Endothelial cell (in vitro differentiated cells): ENCODE measurements at places on chromosomes 3 and 15.

GRCh38 chr3:188417271-188417696, 263.3 kb downstream of the LPP start:
- no peak for DNase-seq

- no peak for DNase-seq
These were observed 557.7 kb upstream of the SGO1 start for GRCh38 chr3:20743553-20744321.

DNA sequence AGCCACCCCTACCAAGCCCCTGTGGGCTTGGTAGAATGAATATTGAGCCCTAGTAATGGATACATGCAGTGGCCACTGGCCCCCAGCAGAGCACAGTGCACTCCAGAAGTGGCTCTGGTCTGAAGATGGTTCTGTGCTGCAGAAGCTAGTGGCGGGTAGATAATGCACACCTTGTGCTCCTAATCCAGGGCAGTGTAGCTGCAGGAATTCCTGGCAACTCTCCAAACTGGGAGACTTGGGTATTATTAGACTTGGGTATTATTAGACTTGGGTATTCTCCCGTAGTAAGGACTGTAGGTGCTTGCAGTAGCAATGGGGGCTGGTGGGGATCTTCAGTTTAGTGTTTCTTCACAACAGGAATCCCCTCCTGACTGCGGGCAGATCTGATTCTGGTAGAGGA, 34.7 kb downstream of the NUSAP1 start:
- no peak for DNase-seq

DNA sequence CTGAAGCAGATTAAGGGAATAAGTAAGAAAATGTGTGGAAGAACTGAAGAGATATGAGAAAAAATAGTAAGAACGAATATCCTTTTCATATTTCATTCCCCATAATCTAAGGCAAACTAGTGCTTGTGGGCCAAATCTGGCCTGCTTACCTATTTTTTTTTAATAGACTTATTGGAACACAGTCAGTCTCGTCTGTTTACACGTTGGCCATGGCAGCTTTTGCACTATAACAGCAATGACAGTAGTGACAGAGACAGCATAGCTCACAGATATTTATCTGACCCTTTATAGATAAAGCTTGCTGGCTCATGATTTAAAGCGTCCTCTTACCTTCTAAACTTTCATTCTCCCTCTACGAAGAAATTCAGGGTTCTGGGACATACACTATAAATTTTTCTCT, 50.0 kb upstream of the CDAN1 start:
- no peak for DNase-seq

DNA sequence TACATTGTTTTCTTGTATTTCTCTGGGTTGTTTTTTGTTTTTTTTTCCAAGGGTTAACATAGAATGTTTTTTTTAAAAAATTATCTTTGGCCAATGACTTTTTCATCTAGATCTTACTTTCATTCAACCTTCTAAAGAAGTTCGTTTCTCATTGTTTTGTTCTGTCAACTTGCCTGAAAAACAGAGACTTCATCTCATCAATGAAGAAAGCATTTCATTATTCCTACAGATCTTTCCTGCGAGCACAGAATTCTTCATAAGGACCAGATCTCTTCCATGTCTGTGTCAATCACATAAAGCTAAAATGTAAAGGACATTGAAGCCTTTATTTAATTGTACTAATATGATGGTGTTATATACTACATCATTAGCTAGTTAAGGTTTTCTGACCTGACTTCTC, 9.7 kb upstream of the EIF3J start:
- no peak for DNase-seq

DNA sequence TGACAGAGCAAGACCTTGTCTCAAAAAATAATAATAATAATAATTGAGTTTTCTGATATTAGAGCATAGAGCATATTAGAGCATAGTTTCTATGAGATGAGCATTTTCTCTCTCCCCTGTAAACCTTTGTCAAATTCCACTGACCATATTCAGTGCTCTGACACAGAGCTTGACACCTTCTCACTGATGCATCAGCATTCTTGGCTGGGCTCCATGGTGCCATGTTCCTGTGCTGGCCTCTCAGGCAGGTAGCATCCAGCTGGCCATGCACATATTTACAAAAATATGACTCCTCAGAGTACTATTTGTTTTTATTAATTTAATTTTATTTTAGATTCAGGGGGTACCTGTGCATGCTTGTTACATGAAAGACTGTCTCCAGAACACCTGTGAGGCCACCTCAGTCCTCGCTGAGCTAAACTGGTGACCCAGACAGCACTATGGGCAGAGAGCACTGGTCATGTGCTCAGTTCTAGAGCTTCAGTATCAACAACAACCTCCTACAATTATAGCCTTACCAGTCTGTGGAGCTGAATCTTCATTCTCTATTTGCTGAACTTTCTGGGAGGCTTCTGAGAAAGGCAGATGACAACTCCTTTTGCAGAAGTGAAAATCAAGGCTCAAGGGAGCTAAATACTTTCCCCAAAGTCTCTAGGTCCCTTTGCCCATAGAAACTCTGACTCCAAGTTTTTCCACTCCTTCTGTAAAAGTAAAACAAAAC, 21.6 kb upstream of the SLC28A2 start:
- DNase-seq = no peak

GRCh38 chr3:132432639-132433038, 15.3 kb downstream of the DNAJC13 start:
- DNase-seq = no peak

DNA sequence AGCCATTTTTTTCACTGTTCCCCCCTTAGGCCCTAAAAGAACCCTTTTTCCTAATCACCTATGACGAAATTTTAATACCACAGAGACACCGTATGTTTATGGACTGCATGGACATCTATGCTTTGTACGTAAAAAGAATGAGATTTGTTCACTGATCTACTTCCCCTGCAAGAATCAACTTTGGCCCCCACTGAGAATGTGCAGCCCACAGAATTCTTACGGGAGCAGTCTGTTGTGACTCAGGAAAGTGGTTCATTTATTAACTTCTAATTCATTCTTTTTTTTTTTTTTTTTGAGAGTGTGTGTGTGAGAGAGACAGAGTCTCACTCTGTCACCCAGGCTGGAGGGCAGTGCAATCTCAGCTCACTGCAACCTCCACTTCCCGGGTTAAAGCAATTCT, 17.6 kb downstream of the EIF4E3 start:
- DNase-seq = no peak

- no peak for DNase-seq
These were observed 116.8 kb upstream of the UBE2E2 start for GRCh38 chr3:23086331-23086730.

DNA sequence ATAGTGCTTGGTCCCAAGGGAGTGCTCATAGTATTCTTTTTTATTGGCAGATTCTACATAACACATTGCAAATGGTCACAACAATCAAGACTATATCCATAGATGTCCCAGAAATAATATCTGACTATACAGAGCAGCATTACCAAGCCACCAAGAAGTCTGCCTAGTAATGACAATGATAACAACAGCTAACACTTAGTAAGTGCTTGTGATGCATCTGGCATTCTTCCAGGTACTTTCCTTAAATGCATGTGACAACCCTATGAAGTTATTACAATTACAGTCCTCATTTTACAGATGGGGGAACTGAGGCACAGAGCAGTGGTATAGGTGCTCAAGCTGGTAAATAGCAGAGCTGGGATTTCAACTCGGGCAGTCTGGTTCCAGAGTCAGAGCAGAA, 49.6 kb upstream of the ICE2 start:
- DNase-seq = no peak

DNA sequence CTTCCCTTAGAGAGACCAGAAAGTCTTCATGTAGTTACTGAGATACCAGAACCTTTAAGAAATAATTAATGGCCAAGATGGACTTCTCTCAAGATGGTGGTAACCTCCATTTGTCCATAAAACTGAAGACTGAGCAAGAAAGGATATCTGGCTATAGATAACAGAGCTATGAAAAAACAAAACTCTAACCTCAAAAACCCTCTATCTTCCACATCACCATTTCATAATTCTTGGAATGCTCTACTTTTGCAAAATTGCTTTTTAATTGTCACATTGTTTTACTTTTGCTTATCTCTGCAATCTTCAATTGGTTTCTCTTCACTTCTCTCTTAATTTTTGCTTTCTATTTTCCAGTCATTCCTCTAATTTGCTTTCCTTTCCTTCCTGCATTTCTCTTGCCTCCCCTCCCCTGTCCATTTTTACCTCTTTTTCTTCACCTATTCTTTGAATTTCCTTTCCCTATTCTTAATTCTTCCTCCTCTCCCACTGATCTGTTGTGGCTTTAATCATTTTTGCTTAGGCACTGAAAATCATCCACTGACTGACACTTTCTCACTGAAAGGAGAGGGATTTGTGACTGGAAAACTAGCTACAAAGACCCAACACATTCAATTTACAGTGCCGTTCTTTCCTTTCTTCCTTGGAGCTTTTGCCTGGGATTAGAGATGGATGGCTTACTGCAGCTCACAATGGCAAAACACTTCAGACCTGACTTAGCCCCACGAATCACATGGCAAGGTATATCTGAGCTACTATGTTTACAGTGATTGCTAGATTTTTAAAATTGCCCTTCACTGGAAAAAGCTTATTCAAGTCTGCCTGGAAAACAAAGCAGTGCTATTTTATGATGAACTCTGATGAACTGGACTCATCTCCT, 242.8 kb downstream of the CHST2 start:
- DNase-seq = no peak

GRCh38 chr3:80439490-80439889, 671.7 kb upstream of the ROBO1 start:
- no peak for DNase-seq

DNA sequence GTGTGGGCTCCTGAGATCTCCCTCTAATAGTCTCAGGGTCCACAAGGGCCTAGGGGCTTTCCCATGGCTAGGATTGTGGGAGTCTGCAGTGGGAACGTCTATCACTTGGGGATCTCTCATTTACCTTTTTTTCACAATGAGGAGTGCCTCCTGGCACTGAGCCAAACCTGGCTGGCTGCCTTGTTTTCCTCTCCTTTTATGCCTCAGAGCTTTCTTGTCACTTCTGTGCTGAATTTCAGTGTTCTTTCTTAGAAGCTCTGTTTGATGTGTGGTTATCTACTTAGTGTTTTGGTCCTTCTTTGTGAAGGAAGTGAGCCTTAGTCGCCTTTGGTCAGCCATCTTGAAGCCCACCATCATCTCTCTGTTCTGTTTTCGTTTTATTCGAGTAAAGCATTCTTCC, 33.9 kb downstream of the DOCK3 start:
- DNase-seq = no peak

DNA sequence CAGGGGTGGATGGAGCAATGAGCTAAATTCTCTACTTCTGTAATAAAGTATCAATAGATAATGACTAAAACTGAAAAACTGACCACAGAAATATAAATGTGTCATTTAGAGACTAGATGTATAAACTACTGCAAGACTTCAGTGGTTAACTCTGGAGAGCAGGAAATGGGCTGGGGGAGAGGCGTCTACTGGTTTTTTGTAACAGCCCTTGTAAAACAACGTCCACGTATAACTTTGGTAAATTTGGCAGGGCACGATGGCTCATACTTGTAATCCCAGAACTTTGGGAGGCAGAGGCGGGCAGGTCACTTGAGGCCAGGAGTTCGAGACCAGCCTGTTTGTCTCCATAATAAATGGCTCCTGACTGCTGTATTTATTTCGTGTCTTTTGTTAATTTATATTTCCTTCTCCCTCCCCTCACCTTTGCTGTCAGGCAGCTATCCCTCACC, 12.5 kb downstream of the RAB27A start:
- no peak for DNase-seq

DNA sequence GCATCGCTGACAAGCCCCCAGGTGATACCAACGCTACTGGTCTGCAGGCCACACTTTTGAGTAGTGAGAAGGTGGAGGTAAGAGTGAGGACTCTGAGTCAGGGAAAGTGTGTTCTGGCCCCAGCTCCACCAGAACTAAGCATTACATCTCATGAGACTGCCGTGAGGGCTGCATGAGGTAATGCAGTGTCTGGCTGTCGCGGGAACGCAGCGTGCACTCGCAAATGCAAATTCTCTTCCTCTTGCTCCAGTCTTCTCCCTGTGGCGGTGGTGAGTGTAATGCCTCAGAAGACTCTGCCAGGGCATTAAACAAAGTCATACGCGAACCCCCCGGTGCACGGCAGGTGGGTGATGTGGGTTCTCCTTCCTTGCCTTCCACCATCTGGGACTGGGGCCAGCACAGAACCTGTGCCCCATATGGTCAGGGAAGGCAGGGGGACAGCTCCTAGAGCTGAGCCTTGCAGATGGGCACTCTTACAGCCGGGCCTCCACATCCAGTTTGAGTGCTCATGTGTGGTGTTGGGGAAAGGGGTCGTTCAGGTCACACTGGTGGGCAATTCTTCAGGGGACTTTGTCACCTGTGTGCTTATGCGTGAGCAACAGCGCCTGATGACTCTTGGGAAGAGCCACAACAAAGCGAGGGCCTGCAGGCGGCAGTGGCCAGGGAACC, 175.8 kb downstream of the XXYLT1 start:
- DNase-seq = no peak

DNA sequence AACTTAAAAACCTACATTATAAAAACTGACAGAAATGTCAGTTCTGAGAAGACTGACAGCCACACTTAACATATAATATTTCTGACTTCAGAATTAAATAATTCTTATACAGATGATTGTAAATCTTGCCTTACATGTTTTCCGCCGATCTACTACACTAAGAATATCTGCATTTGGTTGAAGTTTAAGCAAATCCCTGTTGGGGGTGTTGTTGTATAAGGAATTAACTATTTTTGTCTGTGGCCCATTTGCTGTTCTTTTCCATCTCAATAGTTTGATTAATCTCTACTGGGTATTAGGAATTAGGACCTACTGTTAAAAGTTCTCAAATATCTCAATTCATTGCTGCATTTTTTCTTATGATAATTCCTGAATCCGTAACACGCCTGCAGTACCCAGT, 838.3 kb upstream of the ROBO1 start:
- no peak for DNase-seq

DNA sequence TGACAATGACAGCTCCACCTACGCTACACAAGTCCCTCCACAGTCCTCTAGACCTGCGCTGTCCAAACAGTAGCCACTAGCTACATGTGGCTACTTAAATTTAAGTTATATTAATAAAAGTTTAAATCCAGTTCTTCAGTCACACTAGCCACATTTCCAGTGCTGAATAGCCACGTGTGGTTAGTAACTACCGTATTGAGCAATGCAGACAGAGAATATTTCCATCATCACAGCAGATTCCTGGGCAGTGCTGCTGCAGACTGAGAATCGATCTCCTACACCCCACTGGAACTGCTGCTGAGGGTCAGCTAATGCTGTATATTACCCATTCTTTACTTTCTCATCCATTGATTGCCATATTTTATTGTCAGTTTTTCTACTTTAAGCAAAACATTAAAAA, 40.9 kb downstream of the HDC start:
- DNase-seq = no peak

DNA sequence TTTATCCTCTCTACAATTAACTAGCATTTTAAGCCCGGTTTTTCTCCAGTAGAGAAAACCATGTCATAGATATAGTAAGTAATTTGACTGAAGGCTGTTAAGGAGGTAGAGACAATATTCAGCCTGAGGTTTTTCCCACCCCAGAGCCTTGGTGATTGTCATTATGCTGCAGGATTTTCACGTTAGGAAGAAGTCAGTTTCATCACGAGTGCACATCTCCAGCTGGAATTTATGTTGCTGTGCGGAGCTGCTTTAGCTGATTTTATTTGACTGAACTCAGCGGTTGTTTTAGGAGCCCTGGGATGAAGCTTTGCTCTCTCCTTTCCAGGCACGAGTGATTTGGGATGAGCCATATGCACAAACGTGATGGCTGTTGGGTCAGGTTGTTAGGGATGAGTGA, 271.3 kb upstream of the RGMA start:
- DNase-seq = no peak

GRCh38 chr3:103963599-103963998, 1403.1 kb upstream of the ALCAM start:
- DNase-seq = no peak
